Left ventricle myocardium superior (tissue), 1 donor: ENCODE measurements at places on chromosomes 6 and 20.
A peak's percentile ranks its signal among the peaks of the same experiment; 100 is the strongest.

DNA sequence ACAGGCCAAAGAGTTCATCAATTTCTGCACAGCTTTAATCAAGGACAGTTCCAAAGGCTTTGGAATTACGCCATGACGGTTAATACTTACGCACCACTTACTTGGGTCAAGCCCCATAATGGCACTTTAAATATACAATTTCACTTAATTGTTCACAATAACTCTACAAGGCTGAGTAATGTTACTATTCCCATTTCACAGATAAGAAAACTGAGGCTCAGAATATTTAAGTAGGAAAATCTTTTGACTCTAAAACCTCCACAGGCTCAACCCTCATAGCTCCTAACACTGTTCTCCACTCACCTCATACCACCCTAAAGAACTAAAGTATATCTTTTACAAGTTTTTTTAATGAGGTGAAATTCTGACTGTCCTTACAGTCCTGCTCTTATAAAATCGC is 91.9 kb upstream of the SAMD5 start:
- no peak for DNase-seq

- DNase-seq: no peak
These were observed 41.2 kb downstream of the TBC1D7 start for GRCh38 chr6:13287104-13287503.

GRCh38 chr20:36792422-36792821 is 18.9 kb upstream of the DSN1 start:
- DNase-seq: peak; percentile 58

GRCh38 chr6:75492386-75493153 is 1.0 kb downstream of the FILIP1 start:
- no peak for DNase-seq

- no peak for DNase-seq
These were observed 12.8 kb downstream of the ESF1 start for GRCh38 chr20:13771853-13772453.

GRCh38 chr20:32535316-32535952 is 49.7 kb downstream of the NOL4L start:
- DNase-seq: peak; percentile 23

DNA sequence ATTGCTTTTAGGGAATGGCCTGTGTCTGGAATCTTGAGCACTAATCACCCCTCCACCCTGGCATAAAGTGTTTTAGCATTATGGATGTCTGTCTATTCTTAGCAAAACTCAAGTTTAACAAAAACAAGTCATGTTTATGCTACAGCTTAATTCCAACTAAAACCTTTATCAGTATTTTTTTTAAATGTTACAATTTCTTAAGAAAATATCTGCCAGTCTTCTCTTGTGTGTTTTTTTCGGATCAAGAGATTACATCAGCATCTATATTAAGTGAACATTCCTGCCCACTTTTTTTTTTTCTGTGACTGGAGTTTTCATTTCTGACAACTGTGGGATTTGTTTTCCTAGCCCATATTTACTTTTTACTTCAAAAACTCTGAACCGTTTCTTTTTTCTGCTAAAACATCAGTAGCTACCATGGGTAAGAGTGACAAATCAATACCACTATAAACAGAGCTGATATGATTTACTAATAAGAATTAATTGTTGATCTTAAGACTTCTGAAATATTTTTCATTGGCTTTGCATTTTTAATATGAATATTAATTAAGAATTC is 94.3 kb downstream of the EDN1 start:
- DNase-seq: no peak

GRCh38 chr20:32967961-32968457 is 36.2 kb downstream of the SUN5 start:
- no peak for DNase-seq

DNA sequence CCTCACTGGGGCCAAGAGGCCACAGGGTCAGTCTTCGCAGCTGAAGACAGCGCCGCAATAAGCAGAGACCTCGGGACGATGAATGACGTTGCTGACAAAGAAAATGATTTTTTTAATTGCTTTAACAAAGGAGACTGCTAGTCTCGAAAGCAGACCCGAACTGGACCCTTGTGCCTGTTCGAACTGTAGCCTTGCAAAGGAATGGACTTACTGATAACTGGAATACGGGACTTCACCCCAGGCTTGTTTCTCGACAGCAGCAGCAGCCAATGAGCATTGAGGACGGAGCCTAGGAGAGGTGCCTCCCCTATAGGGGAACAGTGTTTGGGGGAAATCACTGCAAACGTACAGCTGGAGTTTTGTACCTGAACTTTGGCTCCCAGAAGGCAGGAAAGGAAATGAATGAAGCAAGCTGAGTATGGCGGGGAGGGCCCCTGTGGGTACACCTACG is 1.3 kb upstream of the TAF4 start:
- no peak for DNase-seq

GRCh38 chr20:63658749-63659187 is 656 bp downstream of the RTEL1 start:
- peak; percentile 56 for DNase-seq

DNA sequence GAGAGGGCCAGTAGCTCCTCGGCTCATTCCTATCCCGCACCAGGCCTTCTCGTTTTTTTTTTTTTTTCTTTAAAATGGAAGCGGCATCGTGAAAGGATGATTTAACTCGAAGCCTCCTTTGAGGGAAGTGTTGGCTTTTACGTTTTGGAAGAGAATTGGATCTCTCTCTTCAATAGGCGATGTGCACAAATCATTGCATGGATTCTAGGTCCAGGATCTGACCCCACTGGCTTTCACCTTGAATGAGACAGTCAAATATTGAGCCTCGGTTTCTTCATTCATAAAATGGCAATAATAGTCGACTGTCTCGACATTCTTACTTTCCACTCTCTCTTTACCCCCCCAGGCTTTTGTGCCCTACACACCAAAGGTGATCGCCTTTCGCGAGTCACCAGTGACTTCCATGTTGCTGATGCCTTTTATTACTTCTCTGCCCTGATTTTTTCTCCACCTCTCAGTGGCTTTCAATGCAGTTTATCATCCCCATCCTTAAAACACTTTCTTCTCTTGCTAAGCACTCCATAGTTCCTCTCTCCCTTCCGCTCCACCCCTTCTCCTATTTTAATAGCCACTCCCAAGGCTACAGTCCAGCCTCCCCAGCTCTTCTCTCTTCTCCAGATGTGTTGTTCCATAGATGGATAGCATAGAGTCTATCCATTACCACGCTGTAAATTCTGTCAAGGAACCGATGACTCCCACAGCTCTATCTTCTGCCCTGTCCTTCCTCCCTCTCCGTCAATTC is 473 bp upstream of the DTNBP1 start:
- DNase-seq: no peak

- no peak for DNase-seq
These were observed 89.0 kb upstream of the SUPT3H start for GRCh38 chr6:45466686-45467085.
